ENCODE measurements at places on chromosomes 16 and 17. TPM values are rescaled to one million over a fixed set of nuclear protein-coding genes. Genes with fewer than 3 reads are reported as not detected.

The PSMC3IP gene
- 6.5 TPM for total RNA-seq

The ABI3 gene
- 14.4 TPM for total RNA-seq

The GAST gene
- total RNA-seq: not detected

The ZNF385C gene
- total RNA-seq: 1.5 TPM

The SYNGR2 gene
- 70.2 TPM for total RNA-seq

The AOC3 gene
- 54.4 TPM for total RNA-seq

The SEPTIN12 gene
- total RNA-seq: not detected

The TNFRSF17 gene
- total RNA-seq: not detected

The PMP22 gene
- total RNA-seq: 2,463 TPM

The HAS3 gene
- 3.3 TPM for total RNA-seq

The ALOX15B gene
- 22.8 TPM for total RNA-seq

The NEUROD2 gene
- not detected for total RNA-seq

The SLC5A11 gene
- not detected for total RNA-seq

The KRT20 gene
- total RNA-seq: not detected

The DCUN1D3 gene
- 37.5 TPM for total RNA-seq

The LDAF1 gene
- 57.0 TPM for total RNA-seq

The ALOX12 gene
- not detected for total RNA-seq

The SLC52A1 gene
- not detected for total RNA-seq

The BOLA2 gene
- total RNA-seq: 14.2 TPM

The ELMO3 gene
- total RNA-seq: 2.4 TPM

The SBK1 gene
- not detected for total RNA-seq

The SNAI3 gene
- 1.2 TPM for total RNA-seq

The ITGAL gene
- total RNA-seq: 2.4 TPM

The SLC47A1 gene
- total RNA-seq: 31.4 TPM

The RAP1GAP2 gene
- 9.0 TPM for total RNA-seq

The CCL7 gene
- not detected for total RNA-seq

The CCL17 gene
- not detected for total RNA-seq

The JPH3 gene
- total RNA-seq: 0.39 TPM

The MPP3 gene
- 19.2 TPM for total RNA-seq

The ARHGAP44 gene
- total RNA-seq: 4.6 TPM

The SPEM1 gene
- not detected for total RNA-seq

The KRTAP4-4 gene
- total RNA-seq: not detected

The TPSAB1 gene
- total RNA-seq: 13.8 TPM

The MOSMO gene
- total RNA-seq: 27.7 TPM

The CTRB2 gene
- total RNA-seq: 19.8 TPM

The CASKIN1 gene
- total RNA-seq: 0.30 TPM

The KRT32 gene
- 0.21 TPM for total RNA-seq

The PRSS53 gene
- total RNA-seq: 5.4 TPM

The PRAC1 gene
- total RNA-seq: not detected

The SLC9A5 gene
- 0.59 TPM for total RNA-seq

The DPEP2NB gene
- not detected for total RNA-seq

The TUBG1 gene
- 45.6 TPM for total RNA-seq

The MRPL45 gene
- total RNA-seq: 27.8 TPM

The GNGT2 gene
- not detected for total RNA-seq

The TUBD1 gene
- 4.2 TPM for total RNA-seq

The APOBR gene
- total RNA-seq: 4.5 TPM

The ZPBP2 gene
- not detected for total RNA-seq

The KRT222 gene
- 7.1 TPM for total RNA-seq

The KRTAP2-1 gene
- total RNA-seq: not detected

The HP gene
- total RNA-seq: 1.5 TPM

The MAP2K6 gene
- total RNA-seq: 9.8 TPM

The KRT34 gene
- not detected for total RNA-seq

All from tibial nerve (tissue), 4 donors.